ENCODE measurements at places on chromosomes 7 and 10.

- no peak overlapping the region for H3K4me3 ChIP-seq
- H3K4me1 ChIP-seq, result peaks cover 7% of the 10 kb centered on the region
- no peak overlapping the region for H3K27ac ChIP-seq
- no peaks in the 10 kb centered on the region for H3K27me3 ChIP-seq
- no peak for DNase-seq
- peaks cover 38% of the 10 kb centered on the region for H3K36me3 ChIP-seq
These were observed 32.0 kb downstream of the SND1 start for GRCh38 chr7:127683776-127684681.

- H3K27ac ChIP-seq, result no peak overlapping the region
- no peaks in the 10 kb centered on the region for H3K27me3 ChIP-seq
- no peak overlapping the region for H3K4me3 ChIP-seq
- DNase-seq, result no peak
- H3K4me1 ChIP-seq, result peaks cover 23% of the 10 kb centered on the region
These were observed 37.5 kb upstream of the PFKFB3 start for GRCh38 chr10:6165221-6165725.

- H3K4me3 ChIP-seq, result peak overlapping the region; percentile 52
- no peaks in the 10 kb centered on the region for H3K27me3 ChIP-seq
- H3K4me1 ChIP-seq, result peaks cover 10% of the 10 kb centered on the region
- peak; percentile 42 for DNase-seq
These were observed 555 bp downstream of the PHF14 start for GRCh38 chr7:10973942-10974911.

GRCh38 chr7:45434167-45434784 is 139.9 kb upstream of the ADCY1 start:
- no peaks in the 10 kb centered on the region for H3K36me3 ChIP-seq
- H3K27me3 ChIP-seq, result no peaks in the 10 kb centered on the region
- peaks cover 4% of the 10 kb centered on the region for H3K4me1 ChIP-seq
- no peak overlapping the region for H3K4me3 ChIP-seq
- DNase-seq, result no peak

- H3K27ac ChIP-seq, result no peak overlapping the region
- H3K27me3 ChIP-seq, result no peaks in the 10 kb centered on the region
- no peak for DNase-seq
These were observed 128.7 kb downstream of the AKR1D1 start for GRCh38 chr7:138204982-138205298.

GRCh38 chr7:32462977-32463376 is 27.2 kb downstream of the LSM5 start:
- H3K27ac ChIP-seq, result no peak overlapping the region
- no peak for DNase-seq
- no peaks in the 10 kb centered on the region for H3K36me3 ChIP-seq
- H3K4me3 ChIP-seq, result no peak overlapping the region

GRCh38 chr7:50709151-50709550 is 73.5 kb downstream of the GRB10 start:
- H3K27ac ChIP-seq, result no peak overlapping the region
- H3K4me3 ChIP-seq, result no peak overlapping the region
- H3K4me1 ChIP-seq, result no peaks in the 10 kb centered on the region
- DNase-seq, result no peak
- no peaks in the 10 kb centered on the region for H3K36me3 ChIP-seq

DNA sequence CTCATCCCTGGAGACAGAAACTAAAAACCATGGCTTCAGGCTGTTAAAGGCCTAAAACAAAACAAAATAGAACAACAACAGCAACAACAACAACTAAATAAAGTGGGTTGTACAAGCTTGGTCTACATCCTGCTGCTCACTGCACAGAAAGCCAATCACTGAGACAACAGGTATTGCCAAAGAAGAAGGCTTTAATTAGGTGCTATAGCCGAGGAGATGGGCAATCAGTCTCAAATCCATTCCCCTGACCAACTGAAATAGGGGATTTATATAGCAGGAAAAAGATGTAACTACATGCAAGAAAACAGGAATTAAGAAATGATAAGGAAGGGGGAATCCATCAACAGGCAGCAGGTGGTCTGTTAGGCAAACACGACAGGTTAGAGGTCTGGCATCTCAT is 22.4 kb upstream of the NUB1 start:
- H3K36me3 ChIP-seq, result no peaks in the 10 kb centered on the region
- H3K4me3 ChIP-seq, result no peak overlapping the region
- H3K27ac ChIP-seq, result no peak overlapping the region
- no peaks in the 10 kb centered on the region for H3K4me1 ChIP-seq
- no peaks in the 10 kb centered on the region for H3K27me3 ChIP-seq

GRCh38 chr7:104185346-104185745 is 22.5 kb downstream of the ORC5 start:
- no peak overlapping the region for H3K27ac ChIP-seq
- no peaks in the 10 kb centered on the region for H3K4me1 ChIP-seq

- H3K4me1 ChIP-seq, result no peaks in the 10 kb centered on the region
- no peaks in the 10 kb centered on the region for H3K27me3 ChIP-seq
- no peak overlapping the region for H3K4me3 ChIP-seq
These were observed 195.7 kb downstream of the THSD7A start for GRCh38 chr7:11636274-11636673.

GRCh38 chr10:102931643-102932042 is 13.5 kb downstream of the CNNM2 start:
- H3K4me3 ChIP-seq, result no peak overlapping the region
- no peaks in the 10 kb centered on the region for H3K27me3 ChIP-seq
- peaks cover 13% of the 10 kb centered on the region for H3K4me1 ChIP-seq
- DNase-seq, result no peak
- H3K36me3 ChIP-seq, result no peaks in the 10 kb centered on the region

DNA sequence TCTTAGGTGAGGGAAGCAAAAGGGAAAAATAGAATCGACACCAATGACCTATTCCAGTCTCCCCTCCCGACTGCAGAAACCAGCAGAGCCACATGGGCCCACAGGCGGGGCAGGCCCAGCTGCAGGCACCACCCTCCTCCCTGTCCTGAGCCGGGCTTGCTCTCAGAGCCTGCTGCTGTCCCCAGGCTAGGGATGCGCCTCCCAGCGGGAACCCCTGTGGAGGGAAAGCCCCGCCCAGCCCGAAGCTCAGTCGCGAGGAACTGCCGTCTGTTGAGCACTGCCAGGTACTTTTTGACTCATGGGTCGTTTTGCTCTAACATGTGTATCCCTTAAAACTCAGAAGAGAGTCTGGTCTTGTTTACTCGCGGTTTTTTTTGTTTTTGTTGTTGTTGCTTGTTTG is 124.5 kb upstream of the RET start:
- H3K4me1 ChIP-seq, result no peaks in the 10 kb centered on the region
- H3K27ac ChIP-seq, result no peak overlapping the region
- no peaks in the 10 kb centered on the region for H3K27me3 ChIP-seq
- no peak overlapping the region for H3K4me3 ChIP-seq
- H3K36me3 ChIP-seq, result no peaks in the 10 kb centered on the region

Data from SJSA1 (cell line).